ENCODE measurements at places on chromosomes 4 and X.

GRCh38 chrX:46610070-46610658 is 36.6 kb downstream of the CHST7 start:
- no peak for DNase-seq

DNA sequence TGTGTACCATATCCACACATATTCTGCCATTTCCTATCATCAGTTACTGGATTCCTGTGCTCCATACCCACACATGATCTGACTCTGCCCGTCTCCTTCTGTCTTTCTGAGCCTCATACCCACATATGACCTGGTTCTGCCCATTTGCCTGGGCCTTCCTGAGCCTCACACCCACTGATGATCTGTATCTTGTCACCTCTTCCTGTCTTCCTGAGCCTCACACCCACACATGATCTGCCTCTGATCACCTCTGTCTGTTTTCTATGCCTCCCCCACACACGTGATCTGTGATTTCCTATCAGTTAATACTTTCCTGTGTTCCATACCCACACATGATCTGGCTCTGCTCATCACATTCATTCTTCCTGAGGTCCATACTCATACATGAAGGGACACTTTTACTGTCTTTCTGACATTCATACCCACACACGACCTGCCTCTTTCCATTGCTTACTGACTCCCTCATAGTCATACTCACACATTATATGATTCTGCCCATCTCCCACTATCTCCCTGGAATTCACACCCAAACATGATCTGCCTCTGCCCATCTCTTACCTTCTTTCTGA is 32.5 kb downstream of the SCML1 start:
- no peak for DNase-seq

- no peak for DNase-seq
Observed at GRCh38 chr4:73850261-73850970, 2.7 kb upstream of the PF4V1 start.

- no peak for DNase-seq
Observed at GRCh38 chr4:3098346-3098745, 23.9 kb downstream of the HTT start.

GRCh38 chrX:115360220-115360781 is 70.8 kb downstream of the LUZP4 start:
- no peak for DNase-seq

- no peak for DNase-seq
Observed at GRCh38 chr4:17884063-17884462, 73.3 kb downstream of the NCAPG start.

GRCh38 chrX:70449457-70449966 is 4.9 kb downstream of the DLG3 start:
- DNase-seq, result no peak

DNA sequence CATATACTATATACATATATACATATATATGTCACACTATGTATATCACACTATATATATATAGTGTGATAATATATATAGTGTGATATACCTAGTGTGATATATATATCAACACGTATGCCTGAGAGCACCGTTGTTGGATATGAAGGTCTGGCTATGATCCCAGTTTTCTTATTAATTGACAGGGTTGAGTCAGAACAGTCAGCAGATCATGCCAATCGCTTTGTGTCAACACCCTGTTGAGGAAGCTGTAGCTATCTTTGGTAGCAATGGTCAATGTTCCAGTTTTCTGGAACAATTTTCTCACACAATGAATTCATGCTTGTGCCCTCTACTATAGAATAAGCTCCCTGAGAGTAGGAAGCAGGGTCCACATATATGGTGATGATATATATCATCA is 496.0 kb upstream of the AGA start:
- DNase-seq, result no peak

DNA sequence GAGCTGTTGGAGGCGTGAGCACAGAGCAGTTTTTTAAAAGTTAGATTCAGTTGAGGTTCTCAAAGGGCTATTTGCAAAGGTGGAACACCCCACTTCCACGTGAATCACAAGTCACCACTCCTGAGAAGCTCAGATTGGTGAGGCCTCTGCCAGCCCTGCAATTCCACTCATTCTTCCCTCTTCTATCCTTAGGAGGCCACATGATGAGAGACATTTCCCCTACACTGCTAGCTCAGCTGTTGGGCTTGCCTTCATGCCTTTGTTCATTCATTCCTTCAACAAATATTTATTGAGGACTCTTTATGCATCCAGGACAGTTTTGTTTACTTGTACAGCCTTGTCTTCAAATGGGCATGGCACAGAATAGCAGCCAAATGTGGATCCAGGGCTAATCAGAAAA is 3.7 kb downstream of the SRPX2 start:
- no peak for DNase-seq

DNA sequence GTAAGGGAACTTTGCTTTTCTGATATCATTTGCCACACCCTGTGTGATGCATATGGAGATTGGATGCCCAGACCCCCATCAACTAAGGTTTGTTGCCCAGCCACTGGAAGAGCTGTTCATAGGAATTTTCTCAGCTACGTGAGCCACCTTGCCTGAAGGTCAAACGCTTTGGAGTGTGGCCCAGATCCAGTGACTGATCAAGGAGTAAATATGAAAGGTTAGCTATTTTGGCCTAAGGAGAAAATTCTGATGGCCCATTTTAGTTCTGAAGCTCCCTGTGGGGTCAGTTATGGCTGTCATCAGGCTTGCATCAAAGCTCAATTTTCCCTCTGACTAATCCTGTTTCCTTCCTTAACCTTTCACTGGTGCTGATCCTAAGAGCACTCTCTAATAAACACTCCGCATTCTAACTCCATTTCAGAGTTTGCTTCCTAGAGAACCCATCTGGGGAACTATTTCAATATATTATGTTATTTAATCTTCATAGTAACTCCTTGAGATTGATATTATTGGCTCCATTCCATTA is 407.7 kb downstream of the SPRY1 start:
- no peak for DNase-seq

DNA sequence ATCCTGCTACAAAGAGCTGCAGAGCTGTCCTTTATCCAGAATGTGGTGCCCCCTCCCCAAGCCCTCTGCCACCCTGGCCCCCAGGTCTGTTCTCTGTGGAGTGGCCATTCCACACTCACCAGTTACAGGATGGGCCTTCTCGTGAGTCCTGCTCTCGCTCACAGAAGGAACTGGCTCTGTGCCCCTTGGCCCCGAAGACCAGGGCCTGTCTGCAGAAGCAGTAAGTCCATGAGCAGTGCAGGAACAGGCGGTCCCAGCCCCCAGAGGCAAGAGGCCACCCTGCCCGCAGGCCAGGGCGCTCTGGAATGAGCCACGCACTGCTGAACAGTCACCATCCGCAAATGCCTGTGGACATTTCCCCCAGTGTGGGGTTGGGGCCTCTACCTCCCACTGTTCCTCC is 92.2 kb downstream of the DCTD start:
- DNase-seq, result no peak

- no peak for DNase-seq
Observed at GRCh38 chr4:19748519-19749479, 502.9 kb upstream of the SLIT2 start.

- no peak for DNase-seq
Observed at GRCh38 chr4:183552274-183553146, 47.7 kb downstream of the ING2 start.

GRCh38 chrX:18898492-18898891 is 85.4 kb downstream of the PHKA2 start:
- no peak for DNase-seq

GRCh38 chr4:53593765-53594164 is 2.5 kb upstream of the LNX1 start:
- DNase-seq, result no peak

- DNase-seq, result no peak
Observed at GRCh38 chrX:134174859-134175258, 62.1 kb upstream of the CCDC160 start.

DNA sequence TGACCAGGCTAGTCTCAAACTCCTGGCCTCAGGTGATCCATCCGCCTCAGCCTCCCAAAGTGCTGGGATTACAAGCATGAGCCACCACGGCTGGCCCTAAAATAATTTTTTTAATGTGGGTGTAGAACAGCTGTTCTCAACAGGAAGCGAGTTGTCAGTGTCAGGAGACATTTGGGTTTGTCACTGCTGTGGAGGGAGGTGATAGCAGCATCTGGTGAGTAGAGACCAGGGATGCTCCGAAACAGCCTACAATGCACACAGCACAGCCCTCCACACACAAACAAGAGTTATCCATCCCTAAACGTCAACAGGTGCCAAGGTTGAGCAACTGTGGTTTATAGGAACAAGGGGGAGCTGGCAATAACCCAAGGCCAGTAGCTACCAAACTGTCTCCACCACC is 243.4 kb upstream of the STS start:
- no peak for DNase-seq

DNA sequence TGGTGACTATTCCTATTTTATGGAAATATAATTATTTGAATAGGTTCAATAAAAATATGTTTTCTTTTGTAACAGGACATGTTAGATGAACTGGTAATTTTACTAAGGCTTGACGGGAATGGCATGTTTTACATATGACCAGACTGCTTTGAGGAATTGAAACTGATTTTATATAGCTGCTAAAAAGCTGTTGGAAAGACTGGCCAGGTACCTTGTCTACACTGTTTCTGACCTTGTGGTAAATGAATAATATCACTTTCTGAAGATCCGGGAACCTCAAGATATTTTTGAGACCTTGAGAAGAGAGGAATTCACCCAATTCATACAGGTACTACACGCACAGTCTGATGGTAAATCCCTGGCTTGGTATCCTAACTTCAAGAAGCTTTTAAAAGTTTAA is 42.1 kb upstream of the USP46 start:
- DNase-seq, result no peak

DNA sequence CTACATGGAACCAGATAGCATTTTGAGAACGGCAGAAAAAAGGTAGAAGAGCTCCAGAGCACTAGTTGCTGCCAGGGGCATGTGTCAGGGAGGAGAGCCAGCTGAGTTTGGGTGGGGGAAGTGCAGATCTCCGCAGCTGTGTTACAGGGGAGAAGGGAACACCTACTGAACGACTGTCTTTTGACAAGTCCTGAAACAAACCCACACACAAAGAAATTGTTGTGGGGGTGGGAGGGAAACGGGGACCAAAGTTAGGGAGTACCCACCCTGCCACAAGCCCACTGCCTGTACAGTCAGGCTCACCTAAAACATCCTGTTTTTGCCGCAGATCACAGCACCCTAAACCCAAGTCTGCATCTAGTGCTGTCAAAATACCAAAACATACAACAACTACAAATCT is 55.5 kb downstream of the LEF1 start:
- DNase-seq, result peak; percentile 32

- no peak for DNase-seq
Observed at GRCh38 chrX:87621697-87622096, 104.1 kb downstream of the KLHL4 start.

DNA sequence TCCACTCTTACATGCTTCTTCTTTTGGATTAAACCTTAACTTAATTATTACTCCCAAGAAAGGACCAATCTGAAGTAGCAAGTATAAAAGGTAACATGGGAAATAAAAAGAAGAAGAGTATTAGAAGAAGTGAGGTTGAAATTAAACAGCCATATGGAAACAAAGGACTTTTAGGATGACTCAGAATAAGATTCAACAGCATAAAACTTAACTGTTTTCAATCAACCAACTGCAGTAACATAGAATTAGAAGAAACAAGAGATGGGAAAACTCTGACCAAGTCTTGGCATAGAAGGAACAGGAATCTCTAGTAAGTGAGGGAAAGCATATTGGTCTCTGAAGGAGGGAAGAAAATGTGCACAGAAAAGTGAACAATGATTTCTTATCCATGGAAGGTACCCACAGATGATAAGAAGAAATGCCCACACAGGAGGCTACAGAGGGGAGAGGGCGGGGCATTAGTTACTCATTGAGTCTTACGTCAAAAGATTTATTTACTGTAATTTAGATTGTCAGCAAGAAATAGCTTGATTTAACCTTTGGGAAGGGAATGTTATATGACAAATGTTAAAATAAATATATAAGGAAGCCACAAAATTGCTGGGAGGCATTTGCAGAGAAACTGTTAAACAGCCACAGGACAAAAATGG is 177.3 kb downstream of the BANK1 start:
- no peak for DNase-seq

DNA sequence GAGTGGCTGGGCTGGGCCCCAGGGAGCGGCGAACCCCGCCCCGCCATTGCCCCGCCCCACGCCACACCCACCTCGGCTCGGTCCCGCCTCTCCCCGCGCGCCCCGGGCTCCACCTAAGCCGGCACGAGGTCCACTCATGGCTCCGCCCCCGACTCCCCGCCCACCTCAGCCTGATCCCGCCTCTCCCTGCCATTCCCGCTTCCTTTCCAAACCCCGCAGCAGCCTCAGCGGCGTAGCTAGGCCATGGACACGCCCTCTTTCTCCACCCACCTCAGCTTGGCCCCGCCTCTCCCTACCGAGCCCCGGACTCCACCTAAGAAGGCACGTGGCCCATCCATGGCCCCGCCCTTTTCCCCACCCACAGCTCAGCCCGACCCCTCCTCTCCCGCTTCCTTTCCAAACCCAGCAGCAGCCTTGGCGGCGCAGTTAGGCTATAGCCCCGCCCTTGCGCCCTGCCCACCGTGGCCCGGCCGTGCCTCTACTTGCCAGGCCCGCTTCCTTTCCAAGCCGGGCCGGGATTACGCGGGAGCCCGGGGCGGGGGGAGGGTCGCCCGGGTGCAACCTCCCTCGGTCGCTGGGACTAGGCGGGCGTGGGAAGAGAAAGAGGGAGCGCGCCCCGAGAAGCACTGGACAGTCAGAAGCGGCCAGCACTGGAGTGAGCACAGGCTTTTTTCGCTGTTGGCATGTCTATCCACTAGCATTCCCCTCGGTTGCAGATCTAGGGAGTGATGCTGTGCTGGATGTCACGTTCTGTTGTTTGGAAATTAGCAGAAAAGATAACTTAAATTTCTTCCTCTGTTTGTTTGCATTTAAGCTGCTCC is at the start of gene RELL1:
Gene RELL1, minus strand, starts transcription at position 4 of the 821 bp plus-strand sequence. CDS start 89 bp downstream, outside the sequence.
- DNase-seq, result peak; percentile 97

GRCh38 chr4:77141964-77142645 is 14.9 kb upstream of the CCNG2 start:
- no peak for DNase-seq

DNA sequence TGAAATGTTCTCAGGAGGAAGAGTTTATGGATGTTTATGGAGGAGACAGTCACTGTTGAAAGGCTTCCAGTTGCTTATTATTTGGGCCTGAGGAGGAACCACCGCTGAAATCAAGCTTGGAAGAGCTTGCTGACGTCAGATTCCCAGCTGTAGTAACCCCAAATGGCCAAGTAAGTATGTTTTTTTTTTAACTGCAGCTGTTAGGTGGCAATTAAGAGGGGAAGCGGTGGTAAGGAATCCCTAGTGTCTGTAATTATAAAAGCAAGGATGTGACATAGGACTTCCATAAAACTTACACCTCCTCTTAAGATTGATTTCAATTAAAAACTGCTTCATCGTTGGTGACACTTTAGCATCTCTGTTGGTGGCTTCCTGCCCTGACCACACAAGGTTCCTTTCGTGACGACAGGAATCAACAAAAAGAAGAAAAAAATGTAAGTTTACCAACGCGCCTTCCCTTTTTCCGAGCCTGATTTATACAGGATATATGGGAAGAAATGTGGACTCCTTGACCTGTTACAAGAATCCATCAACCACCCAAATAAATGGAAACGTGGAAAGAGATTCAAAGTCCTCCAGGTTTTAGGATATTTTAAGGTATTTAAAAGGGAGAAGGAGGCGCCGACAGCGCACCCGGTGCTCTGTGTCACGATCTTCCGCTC is 884 bp downstream of the RELL1 start:
- DNase-seq, result no peak

GRCh38 chr4:84803720-84804119 is 162.8 kb downstream of the WDFY3 start:
- DNase-seq, result no peak

- DNase-seq, result no peak
Observed at GRCh38 chr4:148770377-148770776, 328.2 kb upstream of the NR3C2 start.
